ENCODE measurements at places on chromosomes 6 and 20. TPM values are rescaled to one million over a fixed set of nuclear protein-coding genes. Genes with fewer than 3 reads are reported as not detected.

Gene PPP1R3D
- total RNA-seq, result 5.3 TPM

Gene CGA
- not detected for total RNA-seq

Gene ADGRF1
- not detected for total RNA-seq

Gene SLC35F1
- not detected for total RNA-seq

Gene NFATC2
- 2.3 TPM for total RNA-seq

Gene CNBD2
- 14.0 TPM for total RNA-seq

Gene CRISP2
- not detected for total RNA-seq

DNA sequence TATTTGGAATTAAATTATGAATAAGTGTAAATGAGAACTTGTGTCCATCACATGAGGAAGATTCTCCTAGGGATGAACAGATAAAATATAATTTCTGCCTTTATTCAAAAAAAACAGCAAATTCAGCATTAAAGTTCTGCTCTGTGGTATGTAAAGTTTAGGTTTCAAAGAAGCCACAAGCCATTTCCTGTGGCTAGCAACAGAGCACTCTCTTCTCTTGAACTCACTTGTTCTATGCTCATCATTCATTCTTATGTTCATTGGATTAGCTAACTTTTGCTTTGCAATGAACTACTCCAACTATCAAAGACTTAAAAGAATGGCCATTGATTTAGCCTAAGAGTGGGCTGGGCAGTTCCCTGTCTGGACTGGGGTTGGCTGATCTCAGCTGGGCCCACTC lies 20.8 kb upstream of the SNRPB2 start:
- H3K4me1 ChIP-seq, result no peaks in the 10 kb centered on the region
- H3K27me3 ChIP-seq, result no peaks in the 10 kb centered on the region
- no peak overlapping the region for H3K27ac ChIP-seq
- no peaks in the 10 kb centered on the region for H3K36me3 ChIP-seq

DNA sequence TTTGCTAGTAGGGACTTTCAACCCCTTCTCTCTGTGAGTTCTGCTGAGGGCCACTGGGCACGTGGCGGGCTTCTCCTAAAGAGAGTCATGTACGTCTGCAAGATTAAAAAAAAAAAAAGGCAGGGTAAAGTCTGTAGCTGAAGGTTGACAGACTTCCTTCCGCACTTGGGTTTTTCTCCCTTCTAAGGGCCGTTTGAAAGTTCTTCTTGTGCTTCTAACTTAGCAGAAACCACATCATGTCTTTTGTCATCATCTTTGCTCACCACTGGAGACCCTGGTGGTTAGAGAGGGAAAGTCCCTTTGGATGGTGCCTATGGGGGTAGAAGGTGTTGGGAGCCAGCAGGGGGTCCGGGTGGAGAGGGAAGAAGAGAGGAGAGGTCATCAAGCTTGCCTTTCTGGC lies 31.4 kb downstream of the PRDM1 start:
- H3K27me3 ChIP-seq, result no peaks in the 10 kb centered on the region
- H3K27ac ChIP-seq, result no peak overlapping the region
- no peak for DNase-seq
- H3K4me3 ChIP-seq, result no peak overlapping the region

- no peak overlapping the region for H3K4me3 ChIP-seq
- no peak for DNase-seq
- no peaks in the 10 kb centered on the region for H3K27me3 ChIP-seq
- peaks cover 8% of the 10 kb centered on the region for H3K36me3 ChIP-seq
These were observed 56.0 kb downstream of the RIN2 start for GRCh38 chr20:19813846-19814640.

DNA sequence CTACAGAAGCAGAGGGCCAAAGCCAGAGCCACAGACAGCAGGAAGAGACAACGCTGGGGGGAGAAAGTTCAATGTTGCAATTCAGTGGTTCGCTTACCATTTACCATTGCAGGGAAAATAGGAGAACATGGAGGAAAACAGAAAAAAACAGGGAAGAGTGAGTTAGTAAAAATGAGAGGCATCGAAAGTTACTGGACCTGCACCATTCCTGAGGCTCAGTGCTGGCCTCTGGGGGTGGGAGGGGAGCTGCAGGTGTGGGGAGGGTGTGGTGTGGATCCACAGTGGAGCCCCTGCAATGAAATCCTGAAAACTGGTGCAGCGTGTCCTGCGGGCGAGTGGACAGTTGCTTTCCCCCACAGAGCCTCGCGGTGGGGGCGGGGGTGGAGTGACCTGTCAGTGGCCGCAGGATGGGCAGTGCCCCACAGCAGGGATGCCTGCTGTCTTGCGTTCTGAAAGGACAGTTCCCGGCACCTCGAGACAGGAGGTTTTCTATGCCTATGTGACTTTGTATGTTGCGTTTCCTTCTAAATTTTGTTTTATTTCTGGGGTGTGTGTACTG lies 5.7 kb downstream of the TMEM181 start:
- peaks cover 14% of the 10 kb centered on the region for H3K4me1 ChIP-seq
- H3K36me3 ChIP-seq, result no peaks in the 10 kb centered on the region
- no peak overlapping the region for H3K4me3 ChIP-seq
- H3K27me3 ChIP-seq, result no peaks in the 10 kb centered on the region

- no peak overlapping the region for H3K27ac ChIP-seq
- H3K4me3 ChIP-seq, result no peak overlapping the region
- H3K27me3 ChIP-seq, result no peaks in the 10 kb centered on the region
- no peaks in the 10 kb centered on the region for H3K36me3 ChIP-seq
- H3K4me1 ChIP-seq, result peaks cover 43% of the 10 kb centered on the region
These were observed 19.3 kb downstream of the RAB22A start for GRCh38 chr20:58328836-58329235.

DNA sequence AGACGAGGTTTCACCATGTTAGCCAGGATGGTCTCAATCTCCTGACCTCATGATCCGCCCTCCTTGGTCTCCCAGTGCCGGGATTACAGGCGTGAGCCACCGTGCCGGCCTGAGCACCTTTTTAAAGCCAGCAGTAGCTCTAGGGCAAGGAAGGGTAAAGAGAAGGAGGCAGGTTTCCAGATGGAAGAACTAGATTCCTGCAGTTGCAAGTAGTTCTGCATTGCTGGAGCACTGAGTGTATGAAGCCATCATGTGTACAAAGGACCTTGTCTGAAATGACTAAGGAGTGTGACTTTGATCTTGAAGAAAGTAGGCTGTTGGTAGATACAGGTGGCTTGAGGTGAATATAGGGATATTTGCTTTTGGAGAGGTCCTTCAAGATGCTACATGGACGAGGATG lies 4.2 kb downstream of the OR2A4 start:
- H3K27ac ChIP-seq, result no peak overlapping the region
- no peak overlapping the region for H3K4me3 ChIP-seq
- no peaks in the 10 kb centered on the region for H3K27me3 ChIP-seq
- H3K4me1 ChIP-seq, result no peaks in the 10 kb centered on the region
- no peak for DNase-seq
- no peaks in the 10 kb centered on the region for H3K36me3 ChIP-seq

DNA sequence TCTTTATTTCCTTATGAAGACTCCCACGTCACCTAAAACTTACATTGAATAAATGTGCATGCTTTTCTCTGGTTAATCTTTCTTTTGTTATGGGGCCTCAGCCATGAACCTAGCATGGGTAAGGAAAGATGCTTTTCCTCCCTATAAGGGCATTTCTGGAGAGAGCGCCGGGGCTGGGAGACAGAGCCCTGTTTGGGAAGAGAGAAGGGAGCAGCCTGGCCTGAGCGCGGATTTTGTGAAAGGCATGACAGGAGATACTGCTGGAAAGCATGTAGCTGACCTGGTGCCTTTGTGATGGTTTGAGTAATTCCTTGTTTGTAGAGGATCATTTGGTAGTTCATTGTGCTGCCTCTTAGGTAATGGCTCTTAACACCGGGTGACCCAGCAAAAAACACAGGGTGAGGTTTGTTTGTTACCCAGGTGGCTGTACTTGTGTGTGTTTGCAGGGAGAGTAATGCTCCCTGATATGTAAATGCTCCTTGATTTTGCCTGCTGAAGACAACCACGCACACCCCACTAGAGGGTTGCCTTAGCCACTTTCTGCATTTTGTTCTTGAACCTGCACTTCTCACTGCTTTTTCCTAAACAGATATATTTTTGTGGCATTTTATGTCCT lies 59.2 kb downstream of the ANKRD6 start:
- H3K36me3 ChIP-seq, result no peaks in the 10 kb centered on the region
- DNase-seq, result no peak
- no peaks in the 10 kb centered on the region for H3K4me1 ChIP-seq
- H3K27ac ChIP-seq, result no peak overlapping the region
- H3K27me3 ChIP-seq, result no peaks in the 10 kb centered on the region
- H3K4me3 ChIP-seq, result no peak overlapping the region

DNA sequence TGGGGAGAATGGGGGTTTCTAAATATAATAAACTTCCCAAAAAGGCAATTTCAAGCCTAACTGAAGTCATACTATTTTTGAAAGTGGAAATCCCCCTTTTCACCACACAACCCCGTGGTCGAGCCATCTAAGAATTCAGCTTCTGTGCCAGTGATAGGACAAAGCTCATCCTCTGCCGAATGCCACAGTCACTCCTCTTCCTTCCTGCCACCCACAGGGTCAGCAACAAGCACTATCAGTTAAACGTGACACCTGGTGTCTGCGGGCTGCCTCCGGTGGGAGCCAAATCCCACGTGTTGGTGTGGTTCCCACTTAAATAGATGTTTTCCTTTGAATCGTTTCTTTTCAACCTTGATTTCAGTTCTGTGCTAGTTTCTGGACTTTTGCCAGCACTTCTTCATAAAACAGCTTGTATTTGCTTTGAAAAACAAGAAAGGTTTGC lies 60.7 kb downstream of the TNFAIP3 start:
- peak overlapping the region; percentile 84 for H3K27ac ChIP-seq
- peaks cover 31% of the 10 kb centered on the region for H3K4me1 ChIP-seq
- no peaks in the 10 kb centered on the region for H3K27me3 ChIP-seq
- no peak overlapping the region for H3K4me3 ChIP-seq

DNA sequence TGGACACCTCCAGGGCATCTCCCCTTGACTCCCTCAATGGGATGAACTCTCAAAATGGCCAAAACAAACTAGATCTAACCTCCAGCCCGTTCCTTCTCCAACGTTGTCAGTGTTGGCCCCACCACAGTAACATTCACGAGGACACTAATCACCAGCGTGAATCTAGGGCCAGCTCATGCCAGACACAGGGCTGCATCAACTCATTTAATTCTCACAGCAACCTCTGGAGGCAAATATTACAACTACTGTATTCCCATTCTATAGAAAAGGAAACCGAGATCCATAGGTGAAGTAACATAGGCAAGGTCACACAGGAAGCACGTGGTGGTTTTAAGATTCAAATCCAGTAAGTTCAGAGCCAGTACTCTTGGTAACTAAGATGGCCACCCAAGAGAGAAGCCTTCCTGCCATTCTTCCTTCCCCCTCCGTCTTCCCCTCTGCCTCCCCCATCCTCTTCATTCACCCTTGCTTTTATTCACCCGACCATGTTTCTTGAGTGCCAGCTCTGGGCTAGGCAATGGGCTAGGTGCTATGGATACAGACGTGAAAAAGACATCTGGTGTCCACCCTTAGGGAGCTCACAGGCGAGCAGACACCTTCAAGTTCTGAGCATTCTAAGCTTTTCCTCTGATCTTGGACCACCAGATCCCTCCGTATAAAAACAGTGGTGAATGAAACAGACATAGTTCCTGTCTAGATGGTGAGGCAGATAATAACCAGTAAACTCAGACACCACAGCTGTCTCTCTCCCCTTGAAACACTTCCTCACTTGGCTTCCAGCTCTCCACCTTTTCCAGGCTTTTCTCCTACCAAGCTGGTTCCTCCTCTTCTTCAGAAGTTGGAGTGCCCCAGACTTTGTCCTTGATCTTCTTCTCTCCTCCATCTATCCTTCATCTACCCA lies 9.6 kb downstream of the CCM2L start:
- no peak overlapping the region for H3K27ac ChIP-seq
- no peaks in the 10 kb centered on the region for H3K36me3 ChIP-seq
- no peak for DNase-seq
- no peaks in the 10 kb centered on the region for H3K27me3 ChIP-seq

DNA sequence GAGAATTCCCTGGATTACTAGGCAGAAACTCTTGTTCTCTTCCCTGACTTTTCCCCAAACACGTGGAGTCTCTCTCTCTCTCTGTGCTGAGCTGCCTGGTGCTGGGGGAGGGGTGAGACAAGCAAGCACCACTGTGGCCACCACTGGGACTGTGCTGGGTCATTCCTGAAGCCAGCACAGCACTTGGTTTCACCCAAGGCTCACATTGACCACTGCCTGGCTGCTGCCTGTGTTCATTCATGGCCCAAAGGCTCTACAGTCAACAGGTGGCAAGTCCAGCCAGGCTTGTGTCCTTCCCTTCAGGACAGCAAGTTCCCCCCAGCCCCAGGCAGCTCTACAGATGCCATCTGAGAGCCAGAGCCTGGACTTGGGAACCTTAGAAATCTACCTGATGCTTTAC lies 92.2 kb downstream of the CTNNBL1 start:
- peaks cover 18% of the 10 kb centered on the region for H3K4me1 ChIP-seq
- H3K4me3 ChIP-seq, result no peak overlapping the region
- no peaks in the 10 kb centered on the region for H3K36me3 ChIP-seq
- no peak overlapping the region for H3K27ac ChIP-seq
- DNase-seq, result no peak

- H3K27me3 ChIP-seq, result no peaks in the 10 kb centered on the region
- H3K27ac ChIP-seq, result no peak overlapping the region
- H3K36me3 ChIP-seq, result no peaks in the 10 kb centered on the region
- H3K4me1 ChIP-seq, result no peaks in the 10 kb centered on the region
- DNase-seq, result no peak
These were observed 373.0 kb downstream of the LMBRD1 start for GRCh38 chr6:69423785-69424184.

DNA sequence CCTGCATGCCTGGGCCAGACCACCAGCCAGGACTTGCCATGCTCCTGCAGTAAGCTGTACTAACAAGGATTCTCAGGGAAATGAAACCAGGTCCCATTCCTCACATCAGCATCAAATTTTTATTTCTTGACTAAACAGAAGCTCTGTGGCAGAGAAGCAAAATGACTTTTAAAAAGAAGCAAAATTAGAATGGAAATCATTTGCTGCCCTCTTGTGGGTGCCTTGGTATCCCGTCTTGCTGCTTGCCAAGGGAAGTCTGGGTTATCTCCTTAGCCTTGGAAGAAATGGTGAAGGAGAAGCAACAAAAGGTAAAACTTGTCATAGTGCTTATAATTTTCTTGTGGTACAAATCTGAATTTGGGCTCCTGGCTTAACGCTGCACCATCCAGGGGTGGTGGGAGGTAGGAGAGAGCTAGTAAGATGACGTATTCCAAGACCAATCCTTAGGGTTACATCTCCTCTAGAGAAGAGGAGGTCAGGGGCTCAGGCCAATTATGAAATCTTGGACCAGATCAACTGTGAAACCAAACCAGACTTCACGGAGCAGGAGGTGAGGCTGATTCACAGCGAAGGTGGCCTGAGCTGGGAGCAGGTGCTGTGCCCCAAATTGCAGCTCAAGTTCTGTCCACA lies 107.5 kb downstream of the FAXC start:
- H3K27me3 ChIP-seq, result no peaks in the 10 kb centered on the region
- no peak for DNase-seq
- no peaks in the 10 kb centered on the region for H3K36me3 ChIP-seq
- H3K4me1 ChIP-seq, result no peaks in the 10 kb centered on the region
- no peak overlapping the region for H3K27ac ChIP-seq
